ENCODE measurements at places on chromosomes 5 and 9. TPM values are rescaled to one million over a fixed set of nuclear protein-coding genes. Genes with fewer than 3 reads are reported as not detected.

Gene SLC4A9
- not detected for total RNA-seq

Gene CD14
- total RNA-seq: 0.09 TPM

Gene GLRA1
- not detected for total RNA-seq

Gene HSPB3
- total RNA-seq: not detected

Gene SHROOM1
- 4.2 TPM for total RNA-seq

Gene TMEM245
- 50.6 TPM for total RNA-seq

Gene TMEFF1
- 6.4 TPM for total RNA-seq

Gene COL5A1
- 67.9 TPM for total RNA-seq

Gene CCDC112
- 7.4 TPM for total RNA-seq

Gene PCDHGC3
- total RNA-seq: 10.3 TPM

Gene SH3RF2
- total RNA-seq: 4.3 TPM

Gene PTGDS
- total RNA-seq: 0.56 TPM

Gene GLRX
- total RNA-seq: 19.6 TPM

Gene CENPP
- total RNA-seq: 2.0 TPM

Gene HAVCR1
- not detected for total RNA-seq

Gene GFI1B
- not detected for total RNA-seq

Gene PLAC8L1
- 0.38 TPM for total RNA-seq

Gene CETN3
- total RNA-seq: 9.3 TPM
